ENCODE measurements at places on chromosomes 2 and 18. TPM values are rescaled to one million over a fixed set of nuclear protein-coding genes. Genes with fewer than 3 reads are reported as not detected.

Gene OR6B2
- not detected for polyA plus RNA-seq

Gene CXXC1
- 60.1 TPM for polyA plus RNA-seq

Gene CD8B
- 1.5 TPM for polyA plus RNA-seq

Gene ANKRD29
- polyA plus RNA-seq = 0.95 TPM

Gene AP1S3
- polyA plus RNA-seq = 12.3 TPM

Gene RTP5
- polyA plus RNA-seq = not detected

Gene KIF1A
- 14.0 TPM for polyA plus RNA-seq

Gene BCL2
- 23.1 TPM for polyA plus RNA-seq

Gene LYG2
- 0.46 TPM for polyA plus RNA-seq

Gene REEP1
- polyA plus RNA-seq = 3.5 TPM

Gene PDCD1
- 0.27 TPM for polyA plus RNA-seq

Gene SNX17
- polyA plus RNA-seq = 101 TPM

Gene PARD6G
- 33.8 TPM for polyA plus RNA-seq

Gene CCDC148
- 8.4 TPM for polyA plus RNA-seq

Gene TUBA3E
- not detected for polyA plus RNA-seq

Gene RPRD1A
- polyA plus RNA-seq = 69.9 TPM

Gene PGAP1
- 29.3 TPM for polyA plus RNA-seq

Gene UGT1A3
- not detected for polyA plus RNA-seq

Gene EML6
- polyA plus RNA-seq = 20.3 TPM

Gene NDC80
- 35.2 TPM for polyA plus RNA-seq

Gene LCT
- polyA plus RNA-seq = 0.05 TPM

Gene SFT2D3
- not detected for polyA plus RNA-seq

Gene PCARE
- 0.20 TPM for polyA plus RNA-seq

Gene TMBIM1
- polyA plus RNA-seq = 80.7 TPM

Gene CHRNA1
- 3.4 TPM for polyA plus RNA-seq

Gene ALK
- 0.60 TPM for polyA plus RNA-seq

Gene NR4A2
- polyA plus RNA-seq = 2.6 TPM

Gene RND3
- 55.0 TPM for polyA plus RNA-seq

Gene DIPK1C
- polyA plus RNA-seq = 0.14 TPM

Gene CCDC150
- polyA plus RNA-seq = 20.6 TPM

Gene SP9
- not detected for polyA plus RNA-seq

Gene CLEC4F
- polyA plus RNA-seq = 0.09 TPM

Gene CIB4
- polyA plus RNA-seq = 0.89 TPM

Gene SPHKAP
- polyA plus RNA-seq = 4.1 TPM

Gene TMEM182
- polyA plus RNA-seq = 7.0 TPM

Gene SF3B6
- polyA plus RNA-seq = 128 TPM

Gene GAL3ST2
- polyA plus RNA-seq = 0.52 TPM

Gene ZNF512
- polyA plus RNA-seq = 84.2 TPM

Gene ITGA4
- 45.1 TPM for polyA plus RNA-seq

Gene AQP12A
- not detected for polyA plus RNA-seq

Gene MLPH
- 1.2 TPM for polyA plus RNA-seq

Gene SLC11A1
- polyA plus RNA-seq = 1.6 TPM

Measured in renal cortex interstitium (tissue), 15 donors.